ENCODE measurements at places on chromosomes 5 and 9.

- peaks cover 10% of the 10 kb centered on the region for H3K4me1 ChIP-seq
- H3K4me3 ChIP-seq: no peak overlapping the region
- DNase-seq: no peak
- H3K27ac ChIP-seq: peak overlapping the region; percentile 34
- no peaks in the 10 kb centered on the region for H3K27me3 ChIP-seq
- H3K36me3 ChIP-seq: peaks cover 19% of the 10 kb centered on the region
Measured at GRCh38 chr5:7897014-7897600, 28.2 kb downstream of the MTRR start.

DNA sequence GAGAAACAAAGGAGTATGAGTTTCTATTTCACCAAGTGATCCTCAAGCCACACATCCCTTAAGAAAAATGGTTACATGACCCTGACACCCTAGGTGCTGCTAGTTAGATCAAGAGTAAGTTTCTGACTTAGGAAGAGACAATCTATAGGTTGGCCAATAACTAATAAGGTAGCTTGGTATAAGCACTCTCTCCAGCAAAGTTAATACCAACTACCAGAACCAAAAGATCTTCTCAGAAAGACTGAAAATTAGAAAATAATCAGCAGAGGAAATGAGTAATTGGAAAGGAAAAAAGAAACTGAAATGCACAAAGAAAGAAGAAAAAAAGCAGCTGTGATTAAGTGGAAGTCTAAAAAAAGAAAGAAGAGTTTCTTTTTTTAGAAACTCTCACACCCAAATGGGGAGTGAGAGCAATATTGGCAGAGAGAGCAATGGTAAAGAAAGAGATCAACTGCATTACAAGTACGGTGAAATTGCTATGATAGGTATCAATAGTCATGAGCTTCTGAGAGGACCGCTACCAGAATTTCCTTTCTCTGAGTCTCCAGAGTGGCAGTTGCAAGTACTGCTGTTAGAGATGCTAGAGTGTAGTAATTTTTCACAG lies 195.5 kb downstream of the TMEM167A start:
- H3K4me3 ChIP-seq: no peak overlapping the region
- DNase-seq: no peak
- H3K4me1 ChIP-seq: peaks cover 4% of the 10 kb centered on the region
- no peaks in the 10 kb centered on the region for H3K36me3 ChIP-seq
- peaks cover 14% of the 10 kb centered on the region for H3K27me3 ChIP-seq
- H3K27ac ChIP-seq: no peak overlapping the region

- DNase-seq: no peak
- H3K27ac ChIP-seq: no peak overlapping the region
- peak overlapping the region; percentile 80 for H3K4me3 ChIP-seq
- peaks cover 61% of the 10 kb centered on the region for H3K27me3 ChIP-seq
- peaks cover 7% of the 10 kb centered on the region for H3K36me3 ChIP-seq
Measured at GRCh38 chr5:172453206-172453985, 929 bp downstream of the SH3PXD2B start.

DNA sequence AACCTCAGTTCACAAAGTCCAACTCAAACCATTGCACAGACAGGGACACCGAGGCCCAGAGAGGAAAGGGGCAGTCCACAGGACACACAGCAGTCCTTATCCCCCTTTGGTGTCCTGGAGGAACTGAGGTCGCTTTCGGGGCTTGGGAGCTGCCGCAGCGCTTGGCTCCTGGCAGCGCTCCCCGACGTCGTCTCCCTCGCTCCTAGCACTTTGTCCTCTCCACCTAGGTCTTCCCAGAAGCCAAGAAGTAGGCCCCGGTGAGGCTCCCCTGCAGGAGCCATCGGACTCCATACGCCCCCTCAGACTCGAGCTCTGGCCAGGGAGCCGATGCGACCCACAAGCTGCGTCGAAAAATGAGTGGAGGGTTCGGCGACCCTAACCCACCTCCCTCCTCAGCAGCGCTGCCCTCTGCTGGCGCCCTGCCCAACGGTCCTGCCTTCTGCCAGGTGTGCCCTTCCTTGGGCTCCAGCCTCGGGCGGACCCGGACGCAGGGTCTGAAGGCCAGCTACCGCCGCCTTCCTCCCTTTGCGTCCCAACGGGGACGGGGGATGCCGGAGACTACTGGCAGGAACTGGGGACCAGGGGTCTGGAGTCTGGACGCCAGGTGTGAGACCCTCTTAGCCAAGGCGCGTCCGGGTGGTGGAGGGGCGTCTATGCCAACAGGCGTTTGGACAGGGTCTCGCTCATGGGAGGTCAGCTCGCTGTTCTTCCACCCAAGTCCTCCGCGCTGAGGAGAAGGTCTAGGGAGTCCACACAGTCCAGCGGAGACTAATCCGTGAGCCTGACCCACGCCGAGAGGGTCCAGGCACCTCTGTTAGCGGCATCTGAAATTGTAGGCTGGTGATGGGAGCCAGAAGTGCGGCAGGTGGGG lies 2.1 kb upstream of the PRDM12 start:
- H3K4me3 ChIP-seq: peak overlapping the region; percentile 87
- peaks cover 56% of the 10 kb centered on the region for H3K27me3 ChIP-seq
- H3K36me3 ChIP-seq: peaks cover 8% of the 10 kb centered on the region
- no peak for DNase-seq
- peaks cover 23% of the 10 kb centered on the region for H3K4me1 ChIP-seq
- peak overlapping the region; percentile 65 for H3K27ac ChIP-seq

DNA sequence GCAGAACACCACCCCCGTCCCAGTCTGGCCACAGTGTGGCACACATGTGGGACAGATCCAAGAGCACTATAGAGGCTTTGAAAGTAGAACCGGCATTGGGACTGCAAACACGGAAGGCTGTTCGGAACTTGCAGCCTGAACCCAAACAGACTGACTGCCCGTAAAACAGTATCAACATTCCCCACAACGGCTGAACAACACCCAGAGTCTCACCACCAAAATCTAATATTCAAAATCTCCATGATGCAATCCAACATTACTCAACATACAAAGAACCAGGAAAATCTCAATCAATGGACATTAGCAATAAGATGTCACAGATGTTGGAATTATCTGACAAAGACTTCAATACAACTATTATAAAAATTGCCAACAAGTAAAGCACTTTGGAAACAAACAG lies 82.3 kb downstream of the ROR2 start:
- no peak overlapping the region for H3K27ac ChIP-seq
- no peak for DNase-seq
- peaks cover 70% of the 10 kb centered on the region for H3K27me3 ChIP-seq
- peaks cover 4% of the 10 kb centered on the region for H3K36me3 ChIP-seq
- no peaks in the 10 kb centered on the region for H3K4me1 ChIP-seq
- no peak overlapping the region for H3K4me3 ChIP-seq

DNA sequence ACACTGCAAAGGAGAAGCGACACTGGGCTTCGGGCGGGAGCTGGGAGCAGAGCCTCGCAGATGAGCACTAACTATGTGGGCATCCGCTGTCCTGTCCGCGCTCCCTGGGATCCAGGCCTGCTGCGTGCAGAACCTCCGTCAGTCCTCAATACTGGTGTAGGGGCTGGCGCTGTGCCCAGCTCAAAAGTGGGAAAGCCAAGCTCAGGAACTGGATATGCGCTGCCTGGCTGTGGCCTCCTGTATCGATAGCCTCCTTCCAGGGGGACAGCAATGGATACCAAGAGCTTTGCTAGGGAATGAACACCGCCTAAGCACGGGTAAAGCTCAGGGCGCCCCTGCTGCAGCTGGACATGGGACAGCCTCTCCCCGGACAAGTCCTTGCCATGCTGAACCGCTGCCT lies 270.4 kb downstream of the NSG2 start:
- peaks cover 56% of the 10 kb centered on the region for H3K27me3 ChIP-seq
- H3K27ac ChIP-seq: no peak overlapping the region
- DNase-seq: no peak
- peaks cover 3% of the 10 kb centered on the region for H3K4me1 ChIP-seq

DNA sequence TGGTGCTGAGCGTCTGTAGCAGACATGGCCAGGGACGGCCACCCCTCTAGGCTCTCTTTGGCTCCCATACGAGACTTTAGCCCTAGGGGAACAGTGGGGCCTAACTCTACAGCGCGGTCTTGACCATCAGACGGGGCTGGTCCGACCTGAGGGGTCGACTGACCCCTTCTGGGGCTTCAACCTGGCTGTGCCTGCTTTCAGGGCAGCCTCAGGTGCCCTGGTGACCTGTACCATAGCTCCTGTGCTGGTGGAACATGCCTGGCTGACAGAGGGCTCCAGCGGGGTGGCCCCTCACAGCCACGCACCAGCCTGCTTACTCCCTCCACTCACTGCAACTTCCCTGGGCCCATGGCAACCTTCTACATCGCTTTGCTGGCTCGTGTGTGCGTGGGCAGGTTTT lies 423.4 kb upstream of the SEMA6A start:
- no peak overlapping the region for H3K27ac ChIP-seq
- no peaks in the 10 kb centered on the region for H3K27me3 ChIP-seq
- DNase-seq: no peak
- no peak overlapping the region for H3K4me3 ChIP-seq
- no peaks in the 10 kb centered on the region for H3K36me3 ChIP-seq

DNA sequence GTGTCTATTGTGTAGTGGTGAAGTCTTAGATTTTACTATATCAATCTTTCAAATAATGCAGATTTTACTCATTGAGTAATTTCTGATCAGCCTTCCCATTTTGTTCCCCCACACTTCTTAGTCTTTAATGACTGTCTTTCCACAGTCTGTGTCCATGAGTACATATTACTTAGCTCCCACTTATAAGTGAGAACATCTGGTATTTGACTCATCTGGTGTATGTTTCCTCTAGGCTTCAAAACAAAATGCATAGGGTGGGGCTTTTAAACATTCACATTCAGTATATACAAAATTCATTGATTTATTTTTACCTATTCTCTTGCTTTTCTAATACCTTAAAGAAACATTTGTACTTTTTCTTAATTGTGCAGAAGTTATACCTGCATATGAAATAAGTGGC lies 513.0 kb downstream of the MTRR start:
- no peaks in the 10 kb centered on the region for H3K36me3 ChIP-seq
- no peak overlapping the region for H3K4me3 ChIP-seq
- H3K27ac ChIP-seq: no peak overlapping the region
- no peaks in the 10 kb centered on the region for H3K4me1 ChIP-seq
- DNase-seq: no peak

- H3K36me3 ChIP-seq: no peaks in the 10 kb centered on the region
- H3K4me3 ChIP-seq: peak overlapping the region; percentile 63
Measured at GRCh38 chr5:178117923-178118701, 4.8 kb downstream of the N4BP3 start.

DNA sequence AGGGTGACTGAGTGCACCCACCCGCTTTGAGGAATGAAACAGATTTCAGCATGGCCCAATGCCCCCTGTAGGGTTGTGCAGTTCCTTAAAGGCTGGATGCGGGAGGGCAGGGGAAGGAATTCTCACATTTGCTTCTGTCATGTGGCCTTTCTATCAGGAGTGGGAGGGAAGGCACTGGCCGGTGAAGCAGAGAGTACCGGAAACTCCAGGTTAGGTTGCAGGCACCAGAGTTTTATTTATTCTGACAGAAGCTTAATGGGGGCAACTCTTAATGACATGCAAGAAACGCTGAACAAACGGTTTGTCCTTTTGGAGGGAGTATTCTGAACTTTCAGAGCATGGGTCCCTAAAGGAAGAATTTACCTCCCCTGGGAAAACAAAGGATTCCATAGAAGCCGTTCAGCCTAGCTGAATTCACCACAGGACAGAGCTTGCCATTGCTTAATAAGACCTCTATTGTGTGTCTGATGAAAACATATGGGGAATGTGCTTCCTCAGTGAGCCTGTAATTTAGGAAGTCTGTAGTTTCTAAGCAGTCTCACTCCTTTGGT lies 44.1 kb upstream of the EQTN start:
- no peak overlapping the region for H3K4me3 ChIP-seq
- H3K4me1 ChIP-seq: no peaks in the 10 kb centered on the region
- DNase-seq: no peak
- no peaks in the 10 kb centered on the region for H3K27me3 ChIP-seq

- no peak overlapping the region for H3K4me3 ChIP-seq
- no peak overlapping the region for H3K27ac ChIP-seq
- no peaks in the 10 kb centered on the region for H3K36me3 ChIP-seq
- no peak for DNase-seq
- peaks cover 14% of the 10 kb centered on the region for H3K27me3 ChIP-seq
- H3K4me1 ChIP-seq: no peaks in the 10 kb centered on the region
Measured at GRCh38 chr9:18703151-18703900, 229.4 kb downstream of the ADAMTSL1 start.

DNA sequence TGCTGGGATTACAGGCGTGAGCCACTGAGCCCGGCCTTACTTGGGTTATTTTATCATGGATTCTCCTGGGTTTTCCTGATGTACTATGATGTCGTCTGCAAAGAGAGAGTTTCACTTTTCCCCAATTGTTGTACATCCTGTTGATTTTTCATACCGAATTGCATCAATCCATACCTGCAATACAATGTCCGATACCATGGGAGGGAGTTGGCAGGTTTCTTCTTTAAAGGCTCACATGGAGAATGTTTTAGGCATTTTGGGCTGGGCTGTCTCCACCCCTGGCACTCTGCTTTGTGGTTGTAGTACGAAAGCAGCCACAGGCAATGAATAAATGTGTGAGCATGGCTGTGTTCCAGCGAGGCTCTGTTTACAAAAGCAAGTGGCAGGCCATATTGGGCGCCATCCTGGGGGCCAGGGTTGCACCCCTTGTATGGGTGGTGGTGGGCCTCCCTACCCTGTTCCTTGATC lies 35.1 kb upstream of the EXOC3 start:
- no peak for DNase-seq
- no peak overlapping the region for H3K4me3 ChIP-seq
- H3K27ac ChIP-seq: no peak overlapping the region
- peaks cover 46% of the 10 kb centered on the region for H3K27me3 ChIP-seq
- no peaks in the 10 kb centered on the region for H3K36me3 ChIP-seq

DNA sequence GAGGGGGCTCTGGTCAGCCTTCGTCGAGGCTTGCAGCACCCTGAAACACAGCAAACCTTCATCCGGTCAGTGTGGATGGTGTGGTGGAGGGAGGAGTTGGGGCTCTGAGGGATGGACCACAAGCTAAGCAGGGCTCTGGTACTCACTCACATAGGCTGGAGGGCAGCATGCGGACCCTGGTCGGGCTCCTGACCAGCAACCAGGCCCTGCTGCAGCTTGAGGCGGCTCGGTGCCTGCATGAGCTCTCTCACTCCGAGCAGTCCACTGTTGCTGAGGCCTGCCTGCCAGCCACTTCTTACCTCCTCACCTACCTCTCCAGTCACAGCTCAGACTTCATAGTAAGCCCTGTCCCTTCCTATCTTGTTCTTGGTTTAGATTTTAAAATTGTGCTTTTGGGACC lies 2.5 kb downstream of the TMCO6 start:
- H3K36me3 ChIP-seq: no peaks in the 10 kb centered on the region
- no peak overlapping the region for H3K4me3 ChIP-seq
- no peaks in the 10 kb centered on the region for H3K27me3 ChIP-seq
- DNase-seq: no peak
- peaks cover 40% of the 10 kb centered on the region for H3K4me1 ChIP-seq
- peak overlapping the region; percentile 77 for H3K27ac ChIP-seq

GRCh38 chr9:97919217-97919813 lies 3.0 kb downstream of the TRMO start:
- H3K27ac ChIP-seq: peak overlapping the region; percentile 94
- peaks cover 4% of the 10 kb centered on the region for H3K36me3 ChIP-seq
- H3K4me3 ChIP-seq: peak overlapping the region; percentile 88
- peaks cover 54% of the 10 kb centered on the region for H3K4me1 ChIP-seq
- H3K27me3 ChIP-seq: no peaks in the 10 kb centered on the region
- DNase-seq: no peak

- no peak overlapping the region for H3K27ac ChIP-seq
- H3K27me3 ChIP-seq: peaks cover 55% of the 10 kb centered on the region
- H3K4me1 ChIP-seq: peaks cover 12% of the 10 kb centered on the region
- peaks cover 5% of the 10 kb centered on the region for H3K36me3 ChIP-seq
Measured at GRCh38 chr5:14171046-14171445, 27.9 kb downstream of the TRIO start.

- no peaks in the 10 kb centered on the region for H3K4me1 ChIP-seq
- H3K27me3 ChIP-seq: no peaks in the 10 kb centered on the region
- H3K4me3 ChIP-seq: no peak overlapping the region
- H3K27ac ChIP-seq: no peak overlapping the region
- H3K36me3 ChIP-seq: no peaks in the 10 kb centered on the region
Measured at GRCh38 chr5:167777746-167778145, 513.7 kb upstream of the WWC1 start.
